ENCODE measurements at places on chromosomes 6 and 20.

- DNase-seq = no peak
Measured at GRCh38 chr6:119562168-119562567, 212.6 kb upstream of the MAN1A1 start.

DNA sequence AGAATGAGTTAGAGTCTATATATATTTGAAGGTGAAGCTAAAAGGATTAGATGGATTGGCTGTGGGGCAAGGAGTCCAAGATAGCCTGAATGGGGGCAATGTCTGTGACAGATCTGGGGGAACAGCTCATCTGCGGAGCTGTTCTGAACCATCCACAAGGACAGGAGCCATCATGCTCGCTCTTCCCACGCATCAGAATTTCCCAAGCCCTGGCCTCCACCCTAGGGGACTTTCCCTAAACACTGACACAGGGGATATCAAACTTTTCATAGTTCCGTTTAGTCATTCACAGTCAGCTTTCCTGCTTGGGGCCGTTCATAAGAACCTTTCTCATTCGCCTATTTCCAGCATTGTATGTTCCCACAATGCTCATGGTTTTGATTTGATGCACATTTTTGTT lies 37.6 kb upstream of the CCN6 start:
- no peak for DNase-seq

GRCh38 chr20:39016506-39016905 lies 54.4 kb downstream of the DHX35 start:
- no peak for DNase-seq

GRCh38 chr20:6636209-6637159 lies 131.0 kb upstream of the BMP2 start:
- no peak for DNase-seq

- DNase-seq = no peak
Measured at GRCh38 chr6:138504764-138505689, 5.7 kb upstream of the NHSL1 start.

- DNase-seq = no peak
Measured at GRCh38 chr6:8578006-8578405, 142.7 kb upstream of the SLC35B3 start.

- no peak for DNase-seq
Measured at GRCh38 chr6:26394289-26394688, 7.8 kb upstream of the BTN3A1 start.

- DNase-seq = no peak
Measured at GRCh38 chr6:159013229-159013628, 13.2 kb upstream of the RSPH3 start.

DNA sequence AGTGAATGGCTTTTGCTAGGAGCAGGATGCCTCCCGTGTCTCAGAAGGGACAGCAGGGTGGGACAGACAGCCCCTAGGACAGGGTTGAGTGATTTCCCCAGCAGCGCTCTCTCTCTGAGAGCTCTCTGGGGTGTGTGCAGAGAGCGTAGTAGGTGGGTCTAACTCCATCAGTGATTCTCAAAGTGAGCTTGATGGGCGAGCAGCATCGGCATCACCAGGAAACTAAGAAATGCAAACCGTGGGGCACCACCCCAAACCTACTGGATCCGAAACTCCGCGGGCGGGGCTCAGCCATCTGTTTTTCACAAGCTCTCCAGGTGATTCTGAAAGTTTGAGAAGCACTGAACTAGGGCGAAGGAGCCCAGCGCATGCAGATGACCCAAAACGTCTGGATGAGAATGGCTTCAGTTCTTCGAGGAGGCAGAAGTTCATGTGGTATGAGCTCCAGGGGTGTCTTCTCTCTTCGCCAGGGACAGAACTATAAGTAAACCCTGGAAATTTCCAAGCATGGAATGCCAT lies 119.6 kb upstream of the RNF24 start:
- no peak for DNase-seq

All from stimulated activated CD4-positive, alpha-beta T cell treated with anti-CD3 and anti-CD28 coated beads, Interleukin-1b, Interleukin-23, amount 100 ng/mL, for 1 hour (primary cell).